ENCODE measurements at places on chromosomes 5 and 9.

DNA sequence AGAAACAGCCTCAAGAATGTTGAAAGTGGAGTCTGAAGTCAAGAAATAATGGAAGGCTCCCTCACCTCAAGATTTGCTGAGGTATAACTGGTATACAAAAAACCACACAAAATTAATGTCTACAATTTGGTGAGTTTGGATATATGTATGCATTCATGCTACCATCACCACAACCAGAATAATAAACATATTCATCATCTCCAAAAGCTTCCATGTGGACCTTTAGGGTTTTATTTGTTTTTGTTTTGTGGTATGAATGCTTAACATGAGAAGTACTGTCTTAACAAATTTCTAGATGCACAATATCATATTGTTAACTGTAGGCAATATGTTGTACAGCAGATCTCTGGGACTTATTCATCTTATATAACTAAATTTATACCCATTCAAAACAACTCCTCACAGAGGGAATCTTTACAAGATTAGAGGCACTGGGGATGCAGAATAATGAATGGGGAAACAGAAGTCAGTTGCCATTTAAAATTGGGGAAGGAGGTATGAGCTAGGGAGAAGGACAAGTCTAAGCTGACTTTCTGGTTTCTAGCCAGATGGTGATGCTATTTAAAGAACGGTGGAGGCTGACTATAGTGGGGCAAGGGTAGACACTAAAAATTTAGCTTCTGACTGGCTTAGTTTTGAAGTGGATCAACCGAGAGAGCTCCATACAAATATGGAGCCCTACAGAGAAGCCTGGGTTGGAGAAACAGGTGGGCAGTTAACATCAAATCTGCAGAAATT, 213.9 kb downstream of the BNC2 start:
- DNase-seq: no peak

DNA sequence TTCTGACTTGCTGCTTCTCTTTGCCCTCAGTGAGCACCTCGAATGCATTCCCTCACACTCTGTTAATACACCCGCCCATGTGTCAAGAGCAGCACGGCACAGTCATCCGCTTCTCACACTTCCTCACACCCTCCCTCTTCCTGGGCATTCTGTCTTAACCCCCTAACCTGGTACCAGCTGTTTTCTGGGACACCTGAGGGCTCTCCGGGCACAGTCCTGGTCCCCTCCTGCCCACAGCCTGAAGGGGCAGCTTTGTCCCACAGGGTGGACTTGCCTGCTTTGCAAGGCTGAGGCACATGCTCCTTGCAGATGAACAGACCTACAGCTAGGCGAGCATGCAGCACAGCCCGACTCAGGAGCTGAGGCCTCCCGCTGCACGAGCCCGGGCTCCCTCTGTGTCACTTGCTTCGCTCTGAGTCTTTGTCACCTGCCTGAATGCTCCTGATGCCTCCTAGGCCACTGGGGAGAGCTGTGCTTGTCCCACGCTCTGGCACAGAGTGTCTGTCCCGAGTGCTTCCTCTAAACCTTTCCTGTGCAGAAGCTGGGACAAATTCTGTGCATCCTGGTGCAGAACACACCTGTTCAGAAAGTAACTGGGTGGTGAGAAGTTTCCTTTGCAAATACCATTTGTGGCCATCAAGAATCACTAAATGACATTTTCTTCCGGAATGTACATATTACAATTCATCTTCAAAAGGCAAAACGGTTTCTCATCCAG, 47.8 kb downstream of the AHRR start:
- DNase-seq: no peak

DNA sequence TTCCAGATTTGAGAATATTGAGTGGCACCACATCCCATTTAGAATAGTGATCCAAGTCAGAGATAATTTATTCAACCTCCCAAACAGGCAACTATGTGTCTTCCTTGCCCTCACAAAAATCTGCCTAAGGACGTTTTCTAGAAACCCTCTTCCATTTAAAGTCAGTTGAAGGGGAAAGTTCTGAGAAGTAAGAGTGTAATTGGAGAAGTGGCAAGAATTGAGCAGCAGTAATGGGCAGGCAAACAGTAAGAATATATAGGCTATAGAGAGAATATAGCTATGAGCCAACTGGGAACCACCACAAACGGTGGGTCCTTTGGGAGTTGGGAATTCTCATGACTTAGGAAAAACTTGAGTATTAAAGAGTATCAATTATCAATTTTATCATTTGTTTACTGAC, 31.1 kb upstream of the CETN3 start:
- DNase-seq: no peak

DNA sequence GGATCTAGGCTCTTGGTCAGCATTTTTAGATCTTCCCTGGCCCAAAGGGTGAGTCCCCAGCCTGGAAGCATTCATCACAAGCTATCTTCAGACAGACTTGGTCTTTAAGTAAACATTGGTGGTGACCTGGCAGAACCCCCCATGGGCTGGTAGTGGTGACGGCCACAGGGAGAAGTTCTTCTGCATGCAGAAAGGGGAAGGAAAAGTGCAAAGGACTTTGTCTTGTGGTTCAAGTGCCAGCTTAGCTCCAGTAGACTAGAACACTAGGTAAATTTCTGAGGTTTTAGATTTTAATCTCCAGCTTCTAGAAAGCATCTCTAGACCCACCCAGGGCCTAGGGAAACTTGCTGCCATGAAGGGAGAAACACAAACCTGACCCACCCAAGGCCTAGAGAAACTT, 584.0 kb downstream of the CHSY3 start:
- no peak for DNase-seq

- no peak for DNase-seq
Measured at GRCh38 chr9:80934095-80934494, 755.3 kb downstream of the TLE1 start.

DNA sequence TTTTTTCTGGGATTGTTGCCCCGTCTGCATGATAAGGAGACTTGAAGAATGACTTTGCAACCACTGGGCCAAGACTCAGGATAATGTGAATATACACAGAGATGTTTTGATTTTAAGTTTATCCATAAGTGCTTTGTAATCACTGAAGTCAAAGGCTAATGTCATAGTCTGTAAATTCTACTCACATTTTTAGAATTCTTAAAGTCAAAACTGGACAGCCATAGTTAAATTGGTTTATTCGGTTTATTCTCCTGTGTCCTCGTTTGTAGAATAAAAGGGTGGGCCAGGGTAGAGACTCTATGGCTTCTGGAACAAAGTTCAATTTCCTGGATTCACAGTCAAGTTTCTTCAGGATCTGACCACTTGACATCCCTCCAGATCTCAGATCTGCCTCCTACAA, 327.7 kb upstream of the TNC start:
- DNase-seq: no peak

- no peak for DNase-seq
Measured at GRCh38 chr9:93308158-93308602, 124.2 kb downstream of the WNK2 start.

DNA sequence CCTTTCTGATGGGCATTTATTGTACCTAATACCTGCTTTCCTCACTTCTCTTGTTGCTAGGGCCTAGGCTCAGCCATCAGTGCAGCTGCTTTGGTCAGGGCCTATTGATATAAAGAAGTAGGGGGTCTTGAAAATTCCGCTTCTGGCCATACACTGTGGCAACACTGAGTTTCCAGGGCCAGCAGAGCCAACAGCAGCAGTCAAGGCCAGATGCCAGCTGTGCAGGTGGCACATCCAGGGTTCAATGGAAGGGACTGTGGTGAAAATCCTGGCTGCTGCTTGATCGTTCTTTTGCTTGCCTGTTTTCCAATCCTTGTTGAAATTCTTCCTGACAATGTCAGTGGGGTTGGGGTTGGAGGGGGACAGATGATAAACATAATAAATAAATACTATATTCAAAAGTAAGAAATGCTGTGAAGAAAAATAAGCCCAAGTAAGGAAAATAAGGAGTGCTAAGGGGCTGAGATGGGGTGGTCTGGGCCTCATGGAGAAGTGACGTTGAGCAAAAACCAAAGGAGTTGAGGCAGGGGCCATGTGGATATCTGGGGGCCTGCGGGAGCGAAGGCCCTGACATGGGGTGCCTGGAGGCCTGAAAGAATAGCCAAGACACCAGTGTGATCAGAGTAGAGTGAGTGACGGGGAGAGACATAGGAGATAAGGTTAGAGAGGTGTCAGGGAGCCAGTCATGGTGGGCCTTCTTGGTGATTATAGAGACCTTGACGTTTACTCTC, 91.0 kb upstream of the ALDH1B1 start:
- no peak for DNase-seq

Measured in activated CD8-positive, alpha-beta memory T cell treated with anti-CD3 and anti-CD28 coated beads for 48 hours (primary cell).